ENCODE measurements at places on chromosomes 4 and X. TPM values are rescaled to one million over a fixed set of nuclear protein-coding genes. Genes with fewer than 3 reads are reported as not detected.

The HSPA4L gene
- total RNA-seq: 7.7 TPM

The GATA1 gene
- not detected for total RNA-seq

The CT55 gene
- total RNA-seq: 0.14 TPM

The AADAT gene
- 30.7 TPM for total RNA-seq

The KDR gene
- total RNA-seq: 0.12 TPM

DNA sequence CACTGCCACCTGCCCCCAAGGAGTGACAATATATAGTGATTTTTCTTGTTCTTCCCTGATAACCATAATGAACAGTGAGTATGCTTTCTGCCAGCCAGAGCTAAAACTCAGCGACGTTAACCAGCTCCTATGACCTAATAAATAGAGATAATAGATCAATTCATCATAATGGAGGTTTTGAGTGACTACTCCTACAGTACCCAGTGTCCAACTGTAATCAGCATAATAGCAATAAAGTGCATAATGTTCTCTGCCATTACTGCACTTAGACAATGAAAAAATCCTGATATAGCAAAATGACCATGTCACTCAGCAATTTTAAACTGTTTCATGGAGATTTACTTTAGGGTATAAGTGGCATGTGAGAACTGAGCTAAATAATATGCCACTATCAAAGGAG, 20.7 kb upstream of the TXLNG start:
- DNase-seq: no peak

DNA sequence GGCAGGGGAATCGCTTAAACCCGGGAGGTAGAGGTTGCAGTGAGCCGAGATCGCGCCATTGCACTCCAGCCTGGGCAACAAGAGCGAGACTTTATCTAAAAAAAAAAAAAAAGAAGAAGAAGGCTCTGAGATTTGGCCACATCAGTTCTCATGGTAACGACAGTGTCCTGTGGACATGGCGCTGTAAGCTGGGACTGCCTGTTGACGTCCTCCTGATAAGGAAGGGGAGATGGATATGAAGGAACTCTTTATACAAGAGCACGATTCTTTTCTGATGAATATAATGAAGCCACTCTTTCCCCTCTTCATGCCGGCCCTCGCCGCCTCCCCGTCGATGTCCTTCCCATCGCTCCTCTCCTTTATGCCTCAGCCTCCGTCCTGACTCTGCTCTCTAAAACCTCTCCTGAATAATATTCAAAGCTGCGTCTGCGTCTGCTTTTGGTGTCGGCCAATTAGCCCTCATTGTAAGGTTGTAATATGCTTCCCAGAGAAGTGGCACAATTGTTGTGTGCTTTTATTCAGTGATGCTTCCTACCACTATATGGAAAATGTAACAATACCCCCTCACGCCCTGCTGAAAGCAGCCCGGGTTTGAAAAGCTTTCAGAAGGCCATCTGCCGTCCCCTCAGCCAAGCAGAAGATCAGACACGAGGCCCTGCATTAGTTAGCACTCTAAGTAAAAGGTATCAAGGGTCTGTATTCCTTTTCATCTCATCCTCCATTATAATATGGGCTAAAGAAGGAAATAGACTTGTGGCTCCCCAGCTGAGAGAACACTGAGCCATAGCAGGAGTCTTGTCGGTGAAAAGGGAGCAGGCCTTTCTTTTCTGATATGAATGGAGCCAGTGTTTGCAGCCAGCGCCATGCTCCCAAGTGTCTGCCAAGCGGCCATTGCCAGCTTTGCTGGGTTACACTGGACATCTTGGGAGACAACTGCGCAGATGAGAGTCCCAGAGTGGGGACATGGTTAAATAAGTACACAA, 22.1 kb upstream of the SCOC start:
- peak; percentile 13 for DNase-seq

- no peak for DNase-seq
Measured at GRCh38 chr4:165381821-165382373, 3.1 kb downstream of the CPE start.
